ENCODE measurements at places on chromosomes 6 and 20. TPM values are rescaled to one million over a fixed set of nuclear protein-coding genes. Genes with fewer than 3 reads are reported as not detected.

The SDCBP2 gene
- 3.1 TPM for total RNA-seq

- no peak overlapping the region for H3K27ac ChIP-seq
- DNase-seq, result no peak
- H3K36me3 ChIP-seq, result no peaks in the 10 kb centered on the region
- no peaks in the 10 kb centered on the region for H3K27me3 ChIP-seq
- no peaks in the 10 kb centered on the region for H3K4me1 ChIP-seq
- H3K4me3 ChIP-seq, result peak overlapping the region; percentile 28
Measured at GRCh38 chr6:63441266-63441956, 121.6 kb upstream of the LGSN start.

- no peak overlapping the region for H3K4me3 ChIP-seq
- H3K36me3 ChIP-seq, result no peaks in the 10 kb centered on the region
- no peak for DNase-seq
- peaks cover 4% of the 10 kb centered on the region for H3K4me1 ChIP-seq
- no peak overlapping the region for H3K27ac ChIP-seq
Measured at GRCh38 chr6:3415082-3415453, 41.8 kb downstream of the SLC22A23 start.

DNA sequence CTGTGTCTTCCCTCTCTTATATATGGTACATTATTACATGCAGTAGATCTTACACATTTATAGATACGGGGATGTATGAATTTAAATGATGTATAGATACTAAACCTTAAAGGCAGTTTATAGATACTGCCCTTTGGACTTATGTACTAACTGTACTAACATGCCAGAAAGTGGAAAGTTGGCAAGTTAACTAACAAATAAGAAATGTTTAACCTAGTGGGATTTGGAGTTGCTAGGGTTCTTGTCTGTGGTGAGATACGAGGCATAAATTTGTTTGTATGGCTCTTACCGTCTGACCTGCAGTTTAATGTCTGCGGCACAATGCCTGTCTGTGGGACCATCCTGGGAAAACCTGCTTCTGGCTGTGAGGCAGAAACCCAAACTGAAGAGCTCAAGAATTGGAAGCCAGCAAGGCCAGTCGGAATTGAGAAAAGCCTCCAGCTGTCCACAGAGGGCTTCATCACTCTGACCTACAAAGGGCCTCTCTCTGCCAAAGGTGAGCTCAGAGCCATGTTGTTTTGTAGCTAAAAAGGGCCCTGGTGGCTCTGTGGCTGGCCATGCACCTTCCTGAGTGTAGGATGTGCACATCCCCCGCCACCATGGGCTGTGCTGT is 62.9 kb upstream of the SLC22A1 start:
- no peak for DNase-seq
- peaks cover 66% of the 10 kb centered on the region for H3K36me3 ChIP-seq
- H3K27me3 ChIP-seq, result no peaks in the 10 kb centered on the region
- H3K27ac ChIP-seq, result no peak overlapping the region

GRCh38 chr20:59802018-59802417 is 131.4 kb downstream of the SYCP2 start:
- no peak for DNase-seq
- H3K27ac ChIP-seq, result no peak overlapping the region
- no peak overlapping the region for H3K4me3 ChIP-seq
- H3K4me1 ChIP-seq, result no peaks in the 10 kb centered on the region
- H3K27me3 ChIP-seq, result peaks cover 8% of the 10 kb centered on the region

DNA sequence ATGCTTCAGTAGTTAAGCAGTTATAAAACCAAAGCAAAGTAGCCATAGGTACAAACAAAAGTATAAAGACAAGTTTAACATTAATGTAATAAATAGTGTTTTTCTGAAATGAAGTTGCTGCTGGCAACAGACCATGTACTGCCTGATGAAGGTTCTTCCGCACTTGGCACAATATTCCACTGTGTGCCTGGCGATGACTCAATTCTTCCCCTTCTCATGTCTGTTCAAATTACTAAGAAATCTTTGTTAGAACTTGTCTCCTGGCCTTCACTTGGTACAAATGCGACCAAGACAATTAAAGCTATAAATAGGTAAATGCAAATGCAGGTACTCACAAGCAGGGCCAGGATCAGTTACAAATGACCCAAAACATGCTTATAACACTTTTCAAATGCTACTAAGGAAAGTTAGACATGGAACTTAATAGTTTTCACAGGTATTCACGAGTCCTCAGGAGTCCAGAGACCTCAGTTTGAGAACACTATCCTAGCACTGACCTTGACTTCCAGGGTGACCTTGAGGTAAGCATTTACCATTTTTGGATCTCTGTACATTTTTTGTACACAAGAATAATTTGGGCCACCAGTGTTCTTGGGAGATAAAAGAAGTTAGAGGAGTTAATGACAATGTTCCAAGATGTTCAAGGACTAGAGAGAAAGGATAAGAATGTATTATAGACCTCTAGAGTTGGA is 8.1 kb upstream of the DDR1 start:
- peaks cover 7% of the 10 kb centered on the region for H3K36me3 ChIP-seq
- peaks cover 18% of the 10 kb centered on the region for H3K4me1 ChIP-seq
- H3K4me3 ChIP-seq, result no peak overlapping the region

GRCh38 chr20:50789968-50790650 is 4.8 kb upstream of the BCAS4 start:
- H3K27ac ChIP-seq, result no peak overlapping the region
- DNase-seq, result no peak
- H3K36me3 ChIP-seq, result no peaks in the 10 kb centered on the region
- no peaks in the 10 kb centered on the region for H3K27me3 ChIP-seq

GRCh38 chr6:154247119-154247861 is 109.3 kb downstream of the IPCEF1 start:
- peaks cover 6% of the 10 kb centered on the region for H3K27me3 ChIP-seq
- peaks cover 27% of the 10 kb centered on the region for H3K36me3 ChIP-seq
- peak overlapping the region; percentile 84 for H3K4me3 ChIP-seq
- peak; percentile 36 for DNase-seq

DNA sequence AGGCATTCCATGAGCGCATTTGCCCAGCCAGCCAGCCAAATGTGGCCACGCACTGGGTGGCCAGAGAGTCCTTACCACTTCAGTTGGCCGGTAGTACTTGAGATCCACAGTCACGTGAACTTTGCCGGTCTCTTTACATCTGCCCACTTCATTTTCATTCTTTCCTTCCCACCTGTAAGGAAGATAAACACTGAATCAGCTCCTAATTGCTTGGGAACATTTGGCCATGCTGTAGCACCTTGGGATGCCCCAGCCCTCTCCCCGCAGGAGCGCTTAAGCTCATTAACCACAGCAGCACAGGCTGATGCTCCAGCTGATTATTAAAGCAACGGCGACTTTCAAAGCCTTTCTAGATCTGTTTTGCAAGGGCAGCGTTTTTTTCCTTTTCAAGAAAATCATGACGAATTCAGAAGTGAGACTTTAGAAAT is 116.6 kb downstream of the FOXC1 start:
- H3K4me3 ChIP-seq, result no peak overlapping the region
- H3K4me1 ChIP-seq, result no peaks in the 10 kb centered on the region
- H3K27me3 ChIP-seq, result no peaks in the 10 kb centered on the region
- no peak overlapping the region for H3K27ac ChIP-seq
- DNase-seq, result no peak

The PACRG gene
- total RNA-seq, result not detected

The OR12D3 gene
- not detected for total RNA-seq

- H3K4me3 ChIP-seq, result no peak overlapping the region
- no peak for DNase-seq
Measured at GRCh38 chr6:72424476-72424875, 197.4 kb upstream of the KCNQ5 start.

DNA sequence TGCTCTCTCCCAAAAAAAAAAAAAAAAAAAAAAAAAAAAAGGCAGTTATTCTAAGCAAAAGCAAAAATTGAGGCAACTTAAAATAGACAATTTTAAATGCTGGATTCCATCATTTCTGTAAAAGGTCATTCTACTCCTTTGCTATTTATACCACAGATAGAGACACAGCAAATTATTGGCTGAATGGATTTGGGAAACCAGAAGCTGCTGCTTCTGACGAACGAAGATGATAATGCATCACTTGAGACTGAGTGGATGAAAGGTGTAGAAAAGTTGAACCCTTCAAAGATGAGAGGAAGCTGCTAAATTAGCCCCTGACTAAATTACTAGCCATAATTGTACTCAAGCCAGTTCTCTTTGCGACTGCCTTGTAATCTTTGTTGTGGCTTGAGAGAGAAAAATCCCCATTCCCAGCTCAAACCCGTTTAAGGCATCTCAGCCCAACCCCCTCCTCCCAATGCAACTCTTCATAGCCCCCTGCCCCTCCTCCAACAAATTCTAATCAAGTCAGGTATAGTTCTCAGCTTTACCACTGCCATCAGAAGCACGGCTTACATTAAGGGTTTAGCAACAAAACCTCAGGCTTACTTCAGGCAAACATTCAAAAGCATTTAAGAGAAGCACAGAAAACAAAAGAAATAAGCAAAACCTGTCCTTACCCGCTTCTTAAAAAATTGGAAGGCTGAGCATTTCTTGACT is 1.0 kb downstream of the SGK1 start:
- H3K4me3 ChIP-seq, result peak overlapping the region; percentile 81
- H3K4me1 ChIP-seq, result peaks cover 18% of the 10 kb centered on the region
- no peak overlapping the region for H3K27ac ChIP-seq

DNA sequence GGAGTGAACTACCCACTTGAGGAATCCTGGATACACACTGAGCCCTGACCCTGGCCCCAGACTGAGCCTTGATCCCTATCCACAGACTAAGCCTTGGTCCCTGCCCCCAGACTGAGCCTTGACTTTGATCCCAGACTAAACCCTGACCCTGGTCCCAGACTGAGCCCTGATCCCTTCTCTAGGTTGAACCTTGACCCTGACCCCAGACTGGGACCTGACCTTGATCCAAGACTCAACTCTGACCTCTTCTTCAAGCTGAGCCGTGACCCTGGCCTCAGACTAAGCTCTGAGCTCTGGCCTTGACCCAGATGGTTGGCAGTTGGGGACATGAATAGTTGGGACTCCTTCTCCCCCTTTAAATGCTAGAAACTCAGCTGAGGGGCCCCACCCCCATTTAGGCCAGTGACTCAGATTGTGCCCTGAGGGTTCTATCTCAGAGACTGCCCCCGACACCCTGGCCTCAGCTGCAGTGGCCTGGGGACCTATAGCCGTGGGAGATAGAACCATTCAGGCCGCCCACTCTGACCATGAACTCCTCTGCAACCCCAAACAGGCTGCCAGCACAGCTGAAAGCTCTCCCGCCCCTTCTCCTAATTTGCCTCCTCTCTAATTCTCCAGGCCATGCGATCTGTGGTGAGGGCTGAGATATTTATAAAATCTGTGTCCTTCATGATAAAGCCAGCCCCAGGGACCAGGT is 84.7 kb downstream of the DLGAP4 start:
- no peaks in the 10 kb centered on the region for H3K36me3 ChIP-seq
- no peaks in the 10 kb centered on the region for H3K4me1 ChIP-seq

GRCh38 chr20:34642009-34642408 is 34.9 kb downstream of the PIGU start:
- no peak for DNase-seq
- no peaks in the 10 kb centered on the region for H3K4me1 ChIP-seq
- H3K27ac ChIP-seq, result no peak overlapping the region
- no peak overlapping the region for H3K4me3 ChIP-seq
- H3K27me3 ChIP-seq, result no peaks in the 10 kb centered on the region

GRCh38 chr20:53276143-53276542 is 304.0 kb downstream of the TSHZ2 start:
- no peak overlapping the region for H3K27ac ChIP-seq
- no peak for DNase-seq
- no peak overlapping the region for H3K4me3 ChIP-seq

The LBP gene
- not detected for total RNA-seq

The ZNF165 gene
- 0.40 TPM for total RNA-seq

GRCh38 chr6:53956068-53956711 is 155.1 kb upstream of the MLIP start:
- peak; percentile 18 for DNase-seq
- no peak overlapping the region for H3K27ac ChIP-seq
- peaks cover 12% of the 10 kb centered on the region for H3K27me3 ChIP-seq
- H3K4me3 ChIP-seq, result no peak overlapping the region

The GLP1R gene
- total RNA-seq, result not detected

DNA sequence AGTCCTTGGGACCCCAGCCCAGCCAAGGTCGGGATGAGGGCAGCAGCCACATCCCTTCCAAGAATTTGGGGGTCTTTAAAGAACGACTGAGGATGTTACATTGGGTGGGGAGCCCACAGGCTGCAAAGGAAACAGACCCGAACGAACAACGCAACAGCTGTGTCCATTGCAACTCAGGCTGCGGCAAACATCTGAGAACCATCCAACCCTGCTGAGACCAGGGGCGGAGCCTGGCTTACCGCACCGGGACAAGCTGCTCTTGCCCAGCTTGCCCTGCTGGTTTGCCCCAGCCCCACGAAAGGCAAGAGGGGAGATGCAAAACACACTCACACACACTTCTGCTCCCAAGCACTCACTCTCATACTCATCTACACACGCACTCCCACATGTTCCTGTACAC is 21.5 kb upstream of the TAF4 start:
- H3K27ac ChIP-seq, result no peak overlapping the region
- H3K36me3 ChIP-seq, result no peaks in the 10 kb centered on the region
- H3K4me3 ChIP-seq, result no peak overlapping the region
- DNase-seq, result no peak

The FNDC1 gene
- not detected for total RNA-seq

The BMP2 gene
- not detected for total RNA-seq

The CCDC170 gene
- not detected for total RNA-seq

The ARMC12 gene
- 1.3 TPM for total RNA-seq

- peaks cover 20% of the 10 kb centered on the region for H3K27me3 ChIP-seq
- no peak for DNase-seq
- no peaks in the 10 kb centered on the region for H3K4me1 ChIP-seq
Measured at GRCh38 chr20:605237-605636, 4.9 kb downstream of the TCF15 start.

The SLC18B1 gene
- 7.2 TPM for total RNA-seq

DNA sequence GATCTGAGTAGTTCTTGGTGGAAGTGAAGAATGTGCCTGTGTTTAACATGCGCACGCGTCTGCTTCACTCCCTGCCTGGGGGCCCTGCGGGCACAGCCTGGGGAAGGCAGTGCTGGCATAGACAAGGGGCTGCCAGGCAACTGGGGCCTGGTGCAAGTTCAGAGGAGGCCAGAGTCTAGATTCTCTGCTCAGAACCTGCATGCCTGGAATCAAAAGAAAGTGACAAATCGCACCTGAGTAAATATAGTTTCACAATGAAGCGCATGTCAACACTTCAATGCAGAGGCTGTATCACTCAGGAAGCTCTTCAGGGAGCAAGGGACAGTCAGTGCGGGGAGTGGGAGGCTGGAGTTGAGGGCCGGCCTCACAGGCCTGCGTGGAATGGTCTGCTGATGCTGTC is 24.2 kb upstream of the PPP1R14C start:
- no peaks in the 10 kb centered on the region for H3K36me3 ChIP-seq
- no peak overlapping the region for H3K4me3 ChIP-seq
- DNase-seq, result no peak

All from activated CD4-positive, alpha-beta memory T cell treated with anti-CD3 and anti-CD28 coated beads, Interleukin-2, amount 10 ng/mL, durations not matched to agents 7 days and 5 days (primary cell).